ENCODE measurements at places on chromosomes 2 and 18.

DNA sequence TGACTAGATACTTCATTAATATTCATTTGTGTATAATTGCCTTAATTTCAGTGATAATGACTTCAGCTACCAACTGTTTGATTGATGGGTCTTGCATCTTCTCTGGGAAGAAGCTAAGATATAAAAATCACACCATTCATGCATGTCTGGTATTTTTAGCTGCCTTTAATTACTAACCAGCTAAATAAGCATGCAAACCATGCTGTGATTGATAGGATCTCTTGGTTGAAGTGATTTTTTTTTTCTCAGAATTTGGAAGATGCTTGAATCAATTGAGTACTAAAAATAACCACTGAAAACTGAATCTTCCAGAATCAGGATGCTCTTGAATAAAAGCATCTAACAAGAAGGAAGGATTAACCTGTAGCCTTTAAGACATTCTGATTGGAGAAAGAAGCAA, 668.8 kb downstream of the TDRD15 start:
- DNase-seq: no peak

GRCh38 chr2:205680903-205681302, 1.4 kb upstream of the NRP2 start:
- DNase-seq: peak; percentile 41

DNA sequence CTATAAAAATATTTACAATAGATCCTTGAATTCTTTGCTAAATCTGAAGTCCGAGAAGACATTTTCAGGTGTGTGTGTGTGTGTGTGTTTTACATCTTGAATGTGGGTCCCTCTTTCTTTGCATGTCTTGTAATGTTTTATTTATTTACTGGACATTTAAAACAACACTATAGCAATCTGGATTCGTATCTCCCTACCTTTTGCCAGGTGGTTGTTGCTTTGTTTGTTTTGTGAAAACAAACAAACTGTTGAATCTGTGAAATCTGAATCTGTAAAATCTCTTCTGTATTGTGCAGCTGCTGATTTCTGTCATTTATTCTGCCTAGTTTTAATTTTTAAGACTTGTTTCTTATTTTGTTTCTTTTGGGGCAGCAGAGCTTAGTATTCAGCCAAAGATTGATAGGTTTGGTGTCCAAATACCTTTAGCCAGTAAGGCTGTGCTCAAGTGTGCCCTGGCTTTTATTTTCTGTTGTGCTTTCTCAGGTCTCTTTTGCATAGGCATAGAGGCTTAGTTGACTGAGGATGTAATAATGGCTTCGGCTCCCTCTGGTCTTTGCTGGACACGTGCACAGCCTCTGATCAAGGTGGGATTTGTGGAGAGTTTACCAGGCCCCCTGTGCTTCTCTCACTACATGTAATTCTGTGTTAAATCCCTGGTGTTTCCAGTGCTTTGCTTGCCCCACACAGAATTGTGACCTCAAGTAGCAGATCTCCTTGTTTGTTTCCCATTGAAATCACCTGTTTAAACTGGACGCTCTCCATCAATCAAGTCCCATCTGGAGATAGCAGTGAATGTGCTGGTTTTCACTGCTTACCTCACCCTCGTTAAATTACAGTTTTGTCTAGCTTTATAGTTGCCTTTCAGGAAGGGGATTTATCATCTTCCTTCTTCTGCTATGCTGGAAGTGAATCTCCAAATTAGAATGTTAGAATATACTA, 71.1 kb downstream of the BIRC6 start:
- peak; percentile 22 for DNase-seq

DNA sequence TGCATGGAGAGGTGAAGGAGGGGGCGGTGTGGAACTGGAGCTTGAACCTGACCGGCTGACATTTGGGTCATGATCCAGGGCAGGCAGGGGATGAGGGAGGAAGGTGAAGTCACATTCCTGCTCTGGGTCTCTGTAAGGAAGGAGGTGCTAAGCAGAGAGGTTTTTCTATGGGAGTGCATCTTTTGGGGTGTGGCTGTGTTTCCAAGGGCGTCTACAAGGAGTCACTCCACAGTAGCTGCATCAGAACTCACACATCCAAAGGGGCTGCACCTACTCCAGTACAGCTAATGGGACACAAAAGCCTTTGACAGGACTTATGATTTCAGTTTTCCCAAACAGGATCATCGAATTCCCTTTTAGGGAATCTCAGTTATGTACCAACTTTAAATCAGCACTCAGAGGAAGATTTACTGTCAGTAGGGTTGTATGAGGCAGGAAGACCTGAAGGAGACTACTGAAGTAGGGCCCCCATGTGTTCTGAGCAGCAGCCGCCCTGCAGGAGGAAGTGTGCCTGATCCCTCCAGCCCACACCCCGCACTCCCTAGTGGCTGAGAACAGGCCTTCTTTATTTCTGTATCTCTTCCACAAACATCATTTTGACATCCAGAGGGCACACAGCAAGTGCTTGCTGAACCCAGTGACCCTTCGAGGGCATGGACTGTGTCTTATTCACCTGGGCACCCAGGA, 137.2 kb downstream of the CELF4 start:
- DNase-seq: no peak

DNA sequence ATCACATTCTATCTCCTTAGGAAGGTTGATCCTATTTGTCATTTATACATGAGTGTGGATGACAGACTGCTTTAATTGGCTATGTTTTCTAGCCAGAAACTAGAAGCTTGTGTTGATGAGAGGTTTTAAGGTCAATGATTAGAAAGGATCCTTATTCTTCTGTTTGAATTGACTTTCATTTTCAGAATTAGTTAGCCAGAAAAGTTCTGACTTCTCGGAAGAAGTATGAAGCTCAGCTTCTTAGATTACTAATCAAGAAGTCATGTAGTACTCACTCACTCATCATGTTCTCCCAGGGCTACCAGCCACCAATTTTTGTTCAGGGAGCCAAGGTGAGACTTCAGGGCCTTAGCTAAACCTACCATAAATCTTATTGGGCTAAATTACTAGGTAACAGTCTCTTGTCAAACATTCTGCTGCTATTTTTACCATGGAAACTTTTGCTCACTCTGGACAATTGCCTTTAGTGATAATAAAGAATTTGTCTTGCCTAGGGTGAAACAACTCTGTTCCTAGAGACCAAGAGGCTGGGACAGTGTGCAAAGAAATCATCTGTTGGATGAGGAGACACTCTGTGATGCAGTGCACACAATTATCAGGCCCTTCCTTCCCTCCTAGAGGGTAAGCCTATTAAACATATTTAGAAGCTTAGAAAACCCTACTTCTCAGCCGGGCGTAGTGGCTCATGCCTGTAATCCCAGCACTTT, 111.6 kb upstream of the DNMT3A start:
- peak; percentile 50 for DNase-seq
